Activated CD4-positive, alpha-beta T cell treated with anti-CD3 and anti-CD28 coated beads for 4 hours (primary cell): ENCODE measurements at places on chromosomes 2 and 18.

- DNase-seq: no peak
These were observed 779.7 kb upstream of the PKDCC start for GRCh38 chr2:41267929-41268659.

DNA sequence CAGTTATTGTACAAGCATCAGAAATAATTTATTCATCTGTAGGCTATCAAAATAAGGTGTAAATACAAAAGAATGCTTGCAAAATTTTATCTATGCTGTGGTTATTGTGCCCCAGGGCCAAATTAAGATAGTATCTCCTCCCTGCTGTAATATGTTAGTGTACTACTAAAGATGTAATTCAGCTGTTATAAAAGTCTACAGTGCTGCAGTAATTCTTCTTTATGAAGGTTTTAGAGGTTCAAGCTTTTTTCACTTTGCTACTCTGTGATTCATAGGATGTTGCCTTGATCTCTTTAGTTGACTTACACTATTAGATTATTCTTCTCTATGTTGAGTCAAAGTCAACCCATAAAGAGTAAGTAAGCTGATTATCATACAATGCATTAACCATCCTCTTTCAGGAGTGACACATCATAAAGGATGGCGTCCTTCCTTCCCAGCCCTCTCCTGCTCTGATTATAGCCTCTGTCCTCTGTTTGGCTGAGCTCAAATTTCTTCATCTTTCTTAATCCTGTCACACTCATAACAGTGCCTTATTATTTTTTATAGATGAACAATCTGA lies 29.3 kb upstream of the DYNAP start:
- DNase-seq: no peak

GRCh38 chr18:21598726-21599584 lies 1.5 kb downstream of the ESCO1 start:
- no peak for DNase-seq

DNA sequence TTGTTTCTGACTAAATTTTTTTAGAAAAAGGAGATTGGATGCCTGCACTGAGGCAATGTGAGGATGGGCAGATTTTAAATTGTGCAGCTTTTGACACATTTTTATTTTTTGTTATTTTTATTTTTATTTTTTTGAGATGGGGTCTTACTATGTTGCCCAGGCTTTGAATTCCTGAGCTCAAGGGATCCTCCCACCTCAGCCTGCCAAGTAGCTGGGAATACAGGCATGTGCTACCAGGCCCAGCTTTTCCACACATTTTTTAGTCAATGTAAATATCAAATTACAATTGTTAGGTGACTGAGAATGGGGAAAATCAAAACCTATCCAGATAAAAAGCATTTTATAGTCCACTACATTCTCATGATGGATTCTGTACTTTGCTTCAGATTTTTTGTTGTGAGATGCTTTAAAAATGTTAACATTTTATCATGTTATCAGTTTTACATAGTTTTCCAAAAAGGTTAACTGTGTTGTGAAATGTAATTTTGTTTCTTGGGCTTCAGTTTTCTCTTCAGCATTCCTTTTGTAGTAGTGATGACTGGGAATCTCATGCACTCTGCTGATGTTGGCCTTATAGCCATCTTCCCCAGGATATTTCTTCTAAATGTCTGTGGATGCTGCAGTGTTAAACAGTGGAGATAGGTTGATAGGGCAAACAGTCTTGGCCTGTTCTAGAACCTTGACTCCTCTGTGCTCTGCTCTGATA lies 41.4 kb downstream of the PKP4 start:
- DNase-seq: no peak

GRCh38 chr18:34001376-34001775 lies 223.3 kb downstream of the NOL4 start:
- no peak for DNase-seq

GRCh38 chr2:193331676-193332075 lies 1136.9 kb upstream of the TMEFF2 start:
- no peak for DNase-seq

- no peak for DNase-seq
These were observed 16.8 kb downstream of the TMEM17 start for GRCh38 chr2:62489162-62489561.

- DNase-seq: no peak
These were observed 32.6 kb upstream of the SPAG16 start for GRCh38 chr2:213251618-213252017.

- no peak for DNase-seq
These were observed 13.3 kb upstream of the FAP start for GRCh38 chr2:162256591-162256991.

GRCh38 chr2:223057569-223057968 lies 5.6 kb downstream of the KCNE4 start:
- DNase-seq: no peak

GRCh38 chr2:198706476-198707082 lies 751.2 kb downstream of the SATB2 start:
- DNase-seq: no peak

DNA sequence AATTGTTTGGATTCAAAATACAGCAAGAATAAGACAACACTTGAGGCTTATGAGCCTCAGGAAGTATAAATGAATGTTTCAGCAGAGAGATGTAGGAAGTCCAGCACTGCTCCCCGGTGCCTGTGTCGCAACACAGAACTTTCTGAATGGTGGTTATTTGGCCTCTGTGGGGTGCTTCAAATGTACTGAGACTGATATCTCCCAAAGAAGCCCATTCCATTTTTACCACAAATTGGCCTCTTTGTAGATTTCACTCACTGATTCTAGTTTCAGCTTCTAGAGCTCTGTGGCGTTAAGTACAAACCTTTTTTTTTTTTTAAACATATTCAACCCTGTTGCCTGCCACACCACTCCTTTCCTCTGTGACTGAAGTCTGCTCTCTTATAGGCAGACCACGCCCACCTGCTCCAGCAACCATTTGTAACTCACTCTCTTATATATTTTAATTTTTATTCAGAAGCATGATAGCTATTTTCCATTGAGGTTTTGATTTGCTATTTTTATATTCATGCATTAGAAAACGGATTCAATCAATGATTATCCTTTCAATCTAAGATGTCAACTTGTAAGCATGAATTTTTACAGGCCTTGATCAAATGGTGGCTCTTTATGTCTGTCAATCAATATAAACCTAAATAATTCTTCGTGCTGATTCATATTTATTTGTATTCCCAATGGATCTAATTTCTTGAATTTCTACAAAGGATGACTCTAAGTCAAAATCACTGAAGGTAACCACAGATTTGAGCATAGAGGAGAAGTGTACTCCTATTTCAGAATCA lies 277.1 kb upstream of the CCDC68 start:
- no peak for DNase-seq

DNA sequence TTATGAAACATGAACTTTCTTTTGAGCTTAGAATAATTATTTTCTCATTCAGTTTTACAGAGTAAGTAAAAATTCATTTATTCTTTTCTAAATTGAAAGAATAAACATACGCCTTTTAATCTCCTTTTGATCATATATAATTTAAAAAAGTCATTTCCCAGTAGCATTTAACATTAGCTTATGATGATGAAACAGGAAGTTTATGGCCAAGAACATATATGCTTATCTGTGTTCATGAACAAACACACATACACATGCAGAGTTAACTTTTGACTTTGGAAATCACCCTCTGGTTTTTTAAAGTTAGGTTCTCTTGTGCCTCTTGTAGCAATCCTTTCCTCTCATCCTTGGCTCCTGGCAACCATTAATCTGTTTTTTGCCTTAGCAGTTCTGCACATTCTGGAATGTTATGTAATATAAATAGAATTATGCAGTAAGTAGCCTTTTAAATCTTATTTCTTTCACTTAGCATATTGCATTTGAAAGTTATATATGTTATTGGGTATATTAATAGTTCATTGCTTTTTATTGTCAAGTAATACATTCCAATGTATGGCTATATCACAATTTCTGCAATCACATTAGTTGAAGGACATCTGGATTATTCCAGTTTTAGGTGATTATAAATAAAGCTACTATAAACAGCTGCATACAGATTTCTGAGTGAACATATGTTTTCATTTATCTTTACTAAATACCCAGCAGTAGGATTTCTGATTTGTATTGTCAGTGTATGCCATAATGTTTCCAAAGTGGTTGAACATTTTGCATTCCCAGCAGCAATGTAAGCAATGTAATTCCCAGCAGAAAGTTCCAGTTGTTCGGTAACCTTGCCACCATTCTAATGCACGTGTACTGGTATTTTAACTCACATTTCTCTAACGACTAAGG lies 210.3 kb downstream of the ZRANB3 start:
- DNase-seq: no peak

GRCh38 chr2:22901471-22902179 lies 483.4 kb upstream of the KLHL29 start:
- DNase-seq: no peak

DNA sequence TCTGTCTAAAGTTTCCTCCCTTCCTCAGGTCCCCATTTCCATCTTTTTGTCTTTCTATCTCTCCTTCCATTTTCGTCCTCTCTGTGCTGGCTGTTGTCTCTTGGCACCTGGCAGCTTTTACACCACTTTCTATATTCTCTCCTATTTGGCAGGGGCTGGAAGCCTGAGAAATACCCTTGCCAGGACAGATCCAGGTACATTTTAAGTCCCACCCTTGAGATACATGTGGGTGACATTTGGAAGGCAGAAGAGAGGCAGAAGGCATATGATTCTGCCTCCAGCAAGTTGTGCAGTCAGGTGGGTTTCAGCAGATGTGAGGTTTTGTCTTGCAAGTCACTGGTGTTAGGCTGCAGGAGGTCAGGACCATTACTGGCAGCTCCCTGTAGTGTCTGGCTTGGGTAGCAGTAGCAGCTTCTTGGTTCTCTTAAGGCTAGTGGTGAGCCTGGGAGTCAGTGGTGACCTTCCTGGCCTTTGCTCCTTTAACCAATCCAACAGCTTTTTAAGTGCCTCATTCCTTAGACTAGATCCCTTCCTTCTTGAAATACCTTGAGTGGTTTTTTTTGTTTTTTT lies 90.1 kb downstream of the CAPN13 start:
- no peak for DNase-seq

DNA sequence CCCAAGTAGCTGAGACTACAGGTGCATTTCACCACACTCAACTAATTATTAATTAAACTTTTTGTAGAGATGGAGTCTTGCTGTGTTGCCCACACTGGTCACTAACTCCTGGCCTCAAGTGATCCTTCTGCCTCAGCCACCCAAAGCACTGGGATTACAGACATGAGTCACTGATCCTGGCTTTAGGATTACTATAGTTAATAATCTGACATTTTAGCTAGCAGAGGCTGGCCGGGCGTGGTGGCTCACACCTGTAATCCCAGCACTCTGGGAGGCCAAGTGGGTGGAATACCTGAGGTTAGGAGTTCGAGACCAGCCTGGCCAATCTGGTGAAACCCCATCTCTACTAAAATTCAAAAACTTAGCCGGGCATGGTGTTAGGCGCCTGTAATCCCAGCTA lies 39.5 kb downstream of the USP34 start:
- DNase-seq: no peak

GRCh38 chr2:156901373-156902031 lies 356.0 kb upstream of the GALNT5 start:
- DNase-seq: no peak

DNA sequence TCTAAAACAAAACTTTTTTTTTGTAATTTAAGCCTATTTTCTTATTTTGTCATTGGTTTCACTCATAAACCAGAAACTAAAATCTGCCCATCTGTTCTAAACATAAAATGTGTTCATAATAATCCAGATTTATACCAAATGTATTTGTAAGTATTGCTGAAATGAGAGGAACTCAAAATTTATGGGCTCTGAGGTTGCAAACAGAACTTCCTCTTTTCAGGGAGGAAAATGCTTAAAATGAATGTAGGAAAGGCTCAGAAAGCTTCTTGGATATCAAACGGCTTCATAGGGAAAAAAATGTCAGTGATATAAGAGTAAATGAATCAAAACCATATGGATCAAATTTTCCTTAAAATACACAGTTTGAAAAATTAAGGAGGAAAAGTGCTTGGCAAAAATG lies 83.9 kb downstream of the PAX3 start:
- no peak for DNase-seq

- DNase-seq: no peak
These were observed 17.7 kb upstream of the HNRNPLL start for GRCh38 chr2:38620282-38620977.

GRCh38 chr2:156379071-156379470 lies 46.5 kb upstream of the NR4A2 start:
- no peak for DNase-seq

GRCh38 chr2:1854729-1855547 lies 110.6 kb upstream of the PXDN start:
- DNase-seq: no peak

- peak; percentile 7 for DNase-seq
These were observed 707 bp downstream of the KRCC1 start for GRCh38 chr2:88054782-88055370.

- DNase-seq: no peak
These were observed 62.1 kb downstream of the RND3 start for GRCh38 chr2:150425121-150425955.

GRCh38 chr2:187349326-187349944 lies 98.6 kb downstream of the CALCRL start:
- no peak for DNase-seq

- DNase-seq: no peak
These were observed 15.9 kb downstream of the GTF3C3 start for GRCh38 chr2:196783431-196784094.
